ENCODE measurements at places on chromosomes 1 and 21.

DNA sequence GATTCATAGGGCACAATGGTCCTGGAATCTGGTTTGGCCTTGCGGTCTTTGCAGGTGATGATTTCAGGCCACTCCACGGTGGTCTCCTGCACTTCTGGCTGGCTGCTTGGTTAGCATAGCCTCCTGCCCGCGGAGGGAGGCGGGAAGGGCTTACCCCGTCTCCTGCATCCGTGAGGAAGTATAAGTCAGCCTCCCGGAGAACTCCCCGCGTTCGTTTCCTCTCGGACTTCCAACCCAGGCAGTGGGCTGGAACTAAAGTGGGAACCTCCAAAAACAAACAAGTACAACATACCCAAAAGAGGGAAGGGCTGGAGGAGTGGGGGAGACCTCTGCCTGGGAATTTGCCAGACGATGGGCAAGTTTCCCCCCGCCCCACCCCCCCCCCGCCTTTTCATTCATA is 939 bp upstream of the CCN1 start:
- DNase-seq: peak; percentile 48

- DNase-seq: peak; percentile 17
Measured at GRCh38 chr1:111197598-111198284, 2.7 kb downstream of the DENND2D start.

GRCh38 chr1:248850124-248850523 is 8.8 kb downstream of the ZNF692 start:
- DNase-seq: no peak

GRCh38 chr1:17575797-17576518 is 36.5 kb downstream of the ARHGEF10L start:
- DNase-seq: no peak

DNA sequence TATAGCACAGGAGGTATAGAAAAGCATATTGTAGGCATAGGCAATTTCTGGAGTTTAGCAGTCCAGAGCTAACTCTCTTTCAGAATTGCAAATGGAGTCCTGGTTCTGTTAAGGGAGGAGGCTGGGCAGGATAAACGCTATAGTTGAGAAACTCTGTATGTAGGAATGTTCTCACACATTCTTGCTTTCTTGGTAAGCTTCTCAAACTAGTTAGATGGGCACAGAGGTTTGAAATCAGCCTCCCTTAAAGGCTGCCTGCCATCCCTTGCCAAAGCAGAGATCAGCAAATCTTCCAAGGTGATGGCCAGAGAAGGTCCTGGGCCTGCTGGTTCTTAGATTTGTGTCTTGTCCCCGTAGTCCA is 42.9 kb upstream of the TADA1 start:
- no peak for DNase-seq

- no peak for DNase-seq
Measured at GRCh38 chr1:19229229-19229628, 19.2 kb upstream of the UBR4 start.

- DNase-seq: no peak
Measured at GRCh38 chr21:26137379-26138060, 33.0 kb downstream of the APP start.
